T-helper 17 cell (primary cell): ENCODE measurements at places on chromosomes 6 and 20. TPM values are rescaled to one million over a fixed set of nuclear protein-coding genes. Genes with fewer than 3 reads are reported as not detected.
A peak's percentile ranks its signal among the peaks of the same experiment; 100 is the strongest.

TRIM10 gene
- total RNA-seq, result 0.37 TPM

LY86 gene
- total RNA-seq, result 0.73 TPM

ENPP1 gene
- 2.1 TPM for total RNA-seq

GNMT gene
- 0.97 TPM for total RNA-seq

PHACTR1 gene
- total RNA-seq, result 11.1 TPM

DNA sequence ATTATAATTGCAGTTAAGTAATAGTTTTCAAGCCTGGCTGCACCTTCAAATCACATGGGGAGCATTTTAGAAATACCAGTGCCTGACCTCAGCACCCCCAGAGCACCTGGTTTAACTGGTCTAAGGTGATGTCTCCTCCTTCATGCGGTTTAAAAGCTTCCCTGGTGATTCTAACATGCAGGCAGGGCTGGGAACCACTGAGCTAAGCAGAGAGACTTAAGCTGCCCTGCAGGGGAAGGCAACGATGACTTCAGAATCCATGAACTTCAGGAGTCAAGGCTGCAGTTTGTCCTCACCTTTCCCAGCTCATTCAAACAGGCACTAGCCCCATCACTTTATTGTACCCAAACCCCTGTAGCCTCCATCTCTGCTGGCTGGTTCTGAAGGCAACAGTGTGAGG is 6.1 kb upstream of the DTNBP1 start:
- no peaks in the 10 kb centered on the region for H3K36me3 ChIP-seq
- H3K27me3 ChIP-seq, result peaks cover 41% of the 10 kb centered on the region
- H3K4me1 ChIP-seq, result peaks cover 3% of the 10 kb centered on the region
- no peak for DNase-seq
- no peak overlapping the region for H3K4me3 ChIP-seq
- H3K27ac ChIP-seq, result no peak overlapping the region

DNA sequence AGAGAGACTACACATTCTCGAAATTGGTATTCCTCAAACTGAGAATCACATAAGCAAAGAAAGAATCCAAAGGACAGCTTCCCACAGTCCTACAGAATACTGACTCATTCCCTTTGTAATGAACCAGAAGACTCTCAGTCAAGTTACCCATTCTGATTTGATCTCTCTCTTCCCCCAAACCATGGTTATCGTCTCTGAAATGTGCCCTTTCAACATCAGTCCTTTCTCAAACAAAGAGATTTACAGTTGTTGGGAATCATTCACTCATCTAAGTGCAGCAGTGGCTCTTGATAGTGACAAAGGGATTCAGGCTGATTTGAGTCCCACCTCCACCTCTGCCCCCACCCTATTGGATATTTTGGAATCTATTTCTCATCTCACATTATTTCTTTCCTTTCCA is 15.0 kb upstream of the RSPO3 start:
- no peak for DNase-seq
- no peaks in the 10 kb centered on the region for H3K36me3 ChIP-seq
- H3K27me3 ChIP-seq, result peaks cover 18% of the 10 kb centered on the region
- H3K27ac ChIP-seq, result no peak overlapping the region
- H3K4me3 ChIP-seq, result no peak overlapping the region
- peaks cover 6% of the 10 kb centered on the region for H3K4me1 ChIP-seq

DNA sequence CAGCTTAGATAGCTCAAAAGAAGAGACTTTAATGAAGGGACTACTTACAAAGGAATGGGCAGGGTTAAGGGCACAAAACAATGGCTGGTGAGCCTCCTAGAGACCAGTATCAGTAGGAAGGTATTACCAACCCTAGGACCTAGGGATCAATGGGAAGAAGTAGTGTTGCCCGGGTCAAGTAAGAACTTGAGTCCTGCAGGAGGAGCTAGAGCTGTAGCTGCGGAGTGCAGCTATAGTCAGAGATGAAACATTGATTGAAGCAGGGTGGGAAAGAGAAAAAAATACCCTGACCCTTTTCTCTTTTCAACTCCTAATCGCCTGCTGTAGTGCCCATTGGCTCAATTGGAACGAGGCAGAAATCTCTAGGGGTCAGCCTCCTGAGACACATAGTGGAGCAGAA is 144.0 kb downstream of the FLRT3 start:
- no peak for DNase-seq
- H3K27me3 ChIP-seq, result no peaks in the 10 kb centered on the region
- H3K36me3 ChIP-seq, result no peaks in the 10 kb centered on the region

GRCh38 chr6:41027799-41028560 is 11.0 kb downstream of the UNC5CL start:
- peak overlapping the region; percentile 95 for H3K4me3 ChIP-seq
- peak; percentile 68 for DNase-seq
- H3K4me1 ChIP-seq, result peaks cover 25% of the 10 kb centered on the region
- H3K27me3 ChIP-seq, result no peaks in the 10 kb centered on the region
- no peaks in the 10 kb centered on the region for H3K36me3 ChIP-seq

DNA sequence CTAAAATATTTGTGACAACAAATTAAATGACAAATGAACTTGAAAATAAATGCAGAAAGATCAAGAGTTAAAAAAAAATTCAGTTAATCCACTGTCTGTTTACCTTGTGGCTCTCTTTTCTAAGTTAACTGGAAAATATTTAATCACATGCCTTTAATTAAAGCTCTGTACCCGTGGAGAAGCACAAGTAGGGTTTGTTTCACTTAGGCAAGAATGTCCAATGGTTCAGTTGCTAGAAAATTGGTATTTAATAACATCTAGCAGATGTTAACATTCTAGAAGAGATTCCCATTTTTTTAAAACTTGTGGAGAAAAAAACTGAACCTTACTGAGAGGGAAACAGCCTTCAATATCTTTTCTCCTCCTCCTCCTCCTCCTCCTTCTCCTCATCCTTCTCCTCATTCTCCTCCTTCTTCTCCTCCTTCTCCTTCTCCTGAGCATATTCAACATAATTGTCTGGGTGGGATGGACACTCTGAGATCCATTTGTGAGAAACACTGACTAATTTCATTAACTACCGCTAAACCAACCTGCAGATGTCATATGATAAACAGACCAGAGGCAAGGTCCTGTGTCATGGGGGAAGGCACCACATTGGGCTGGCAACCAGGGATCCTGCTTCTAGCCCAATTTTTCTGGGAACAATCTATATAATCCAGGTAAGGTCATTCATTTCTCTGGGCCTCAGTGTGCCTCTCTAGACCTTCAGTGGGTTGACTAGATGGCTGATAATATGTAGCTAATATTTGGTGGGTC is 44.1 kb upstream of the AKIRIN2 start:
- H3K36me3 ChIP-seq, result no peaks in the 10 kb centered on the region
- H3K4me1 ChIP-seq, result peaks cover 11% of the 10 kb centered on the region
- no peak overlapping the region for H3K27ac ChIP-seq
- no peak for DNase-seq
- H3K4me3 ChIP-seq, result no peak overlapping the region

- peaks cover 3% of the 10 kb centered on the region for H3K36me3 ChIP-seq
- H3K4me3 ChIP-seq, result peak overlapping the region; percentile 90
- no peaks in the 10 kb centered on the region for H3K27me3 ChIP-seq
- peaks cover 68% of the 10 kb centered on the region for H3K4me1 ChIP-seq
- no peak for DNase-seq
- peak overlapping the region; percentile 100 for H3K27ac ChIP-seq
These were observed 87.0 kb downstream of the HIVEP2 start for GRCh38 chr6:142857796-142858555.

DNA sequence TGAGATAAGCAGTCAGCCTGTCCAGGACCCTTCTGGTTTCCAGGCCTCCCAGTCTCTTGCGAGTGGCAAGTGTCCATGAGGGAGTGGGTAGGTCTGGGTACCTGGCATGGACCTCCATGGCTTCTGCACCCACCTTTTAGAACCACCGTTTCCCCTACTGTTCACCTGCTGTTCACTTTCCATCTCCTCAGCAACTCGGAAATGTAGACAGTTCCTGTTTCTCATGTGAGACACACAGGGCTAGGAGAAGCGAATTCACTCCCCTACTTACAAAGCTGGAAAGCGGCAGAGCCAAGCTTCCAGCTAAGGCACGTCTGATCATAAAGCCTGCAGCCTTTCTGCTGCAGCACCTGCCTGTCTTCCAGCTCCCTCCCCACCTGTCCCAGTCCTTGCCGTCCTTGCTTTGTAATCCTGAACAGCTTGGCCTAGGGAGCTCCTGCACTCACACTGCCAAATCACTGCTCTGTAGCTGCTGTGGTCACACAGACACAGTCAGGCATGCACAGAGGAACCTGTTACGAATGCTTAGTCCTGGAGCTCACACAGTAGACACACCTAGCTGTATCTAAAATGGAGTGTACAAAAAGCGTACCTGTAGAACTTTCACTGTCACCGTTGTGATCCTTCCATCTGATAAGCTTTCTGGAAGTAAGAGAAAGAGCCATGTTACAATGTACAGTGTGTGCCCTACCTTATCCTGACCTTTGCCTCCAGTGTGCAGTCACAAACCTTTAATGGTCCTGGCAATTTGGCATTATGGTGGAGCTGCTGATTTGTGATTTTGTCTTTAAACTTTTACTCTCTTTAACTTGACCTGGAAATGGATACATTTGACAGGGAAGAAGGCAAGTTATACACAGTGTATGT is 294.1 kb downstream of the NRN1 start:
- no peaks in the 10 kb centered on the region for H3K27me3 ChIP-seq
- peaks cover 9% of the 10 kb centered on the region for H3K4me1 ChIP-seq
- no peak for DNase-seq
- H3K4me3 ChIP-seq, result no peak overlapping the region
- peaks cover 4% of the 10 kb centered on the region for H3K36me3 ChIP-seq

DNA sequence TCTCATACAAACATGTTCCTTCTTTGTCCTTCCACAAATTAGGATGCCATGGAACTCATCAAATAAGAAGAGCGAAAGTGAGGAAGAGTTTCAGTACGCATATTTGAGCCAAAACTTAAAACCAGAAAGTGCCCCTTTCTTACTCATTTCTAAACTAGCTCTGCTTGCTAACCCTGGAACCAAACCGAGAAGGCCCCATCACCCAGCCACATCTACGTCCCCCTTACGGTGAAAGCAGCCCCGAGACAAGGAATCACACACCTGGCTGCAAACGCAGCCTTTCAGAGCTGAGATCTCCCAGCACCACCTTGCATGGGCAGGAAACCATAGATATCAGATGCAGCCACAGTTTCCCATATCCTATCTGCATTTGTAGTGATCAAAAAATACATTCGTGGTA is 28.5 kb downstream of the TRERF1 start:
- peaks cover 2% of the 10 kb centered on the region for H3K36me3 ChIP-seq
- H3K4me1 ChIP-seq, result peaks cover 45% of the 10 kb centered on the region
- no peak for DNase-seq
- H3K27me3 ChIP-seq, result no peaks in the 10 kb centered on the region
- peak overlapping the region; percentile 87 for H3K27ac ChIP-seq
- peak overlapping the region; percentile 88 for H3K4me3 ChIP-seq

GRCh38 chr6:163841733-163842132 is 427.2 kb downstream of the QKI start:
- DNase-seq, result no peak
- H3K27me3 ChIP-seq, result peaks cover 8% of the 10 kb centered on the region
- H3K4me3 ChIP-seq, result no peak overlapping the region
- no peaks in the 10 kb centered on the region for H3K36me3 ChIP-seq
- H3K4me1 ChIP-seq, result no peaks in the 10 kb centered on the region

DNA sequence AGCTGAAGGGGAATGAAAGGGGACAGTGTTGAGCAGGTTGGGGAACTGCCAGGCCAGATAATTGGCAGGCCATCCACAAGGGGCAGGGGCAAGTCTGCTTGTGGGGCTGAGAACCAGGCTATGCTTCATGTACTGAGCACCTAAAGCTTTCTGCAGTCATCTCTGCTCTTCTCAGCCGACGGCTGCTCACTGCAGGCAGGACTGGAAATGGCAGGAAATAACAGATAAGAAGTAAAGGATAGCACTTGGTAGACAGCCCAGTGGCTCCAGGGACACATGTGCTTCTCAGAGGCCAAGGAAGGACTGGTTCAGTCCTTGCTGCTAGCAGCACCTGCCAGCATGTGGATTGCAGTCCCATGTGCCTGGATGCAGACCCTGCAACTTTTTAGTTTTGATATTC is 89.8 kb downstream of the CD164 start:
- peaks cover 2% of the 10 kb centered on the region for H3K4me1 ChIP-seq
- H3K36me3 ChIP-seq, result peaks cover 2% of the 10 kb centered on the region
- DNase-seq, result no peak
- H3K27ac ChIP-seq, result no peak overlapping the region
- H3K4me3 ChIP-seq, result no peak overlapping the region

GRCh38 chr20:45407783-45408645 is at the start of gene DBNDD2:
TSS of gene DBNDD2 (plus strand) at chr20:45408289. CDS start at chr20:45408468, 179 bp downstream.
- H3K4me3 ChIP-seq, result peak within 1 kb of the TSS; percentile 90
- DNase-seq, result no peak
- no peaks in the 10 kb centered on the region for H3K27me3 ChIP-seq
- no peaks in the 10 kb centered on the region for H3K36me3 ChIP-seq

- no peak for DNase-seq
- H3K4me1 ChIP-seq, result peaks cover 10% of the 10 kb centered on the region
- no peak overlapping the region for H3K4me3 ChIP-seq
These were observed 20.7 kb upstream of the AIG1 start for GRCh38 chr6:143040018-143040417.

DNA sequence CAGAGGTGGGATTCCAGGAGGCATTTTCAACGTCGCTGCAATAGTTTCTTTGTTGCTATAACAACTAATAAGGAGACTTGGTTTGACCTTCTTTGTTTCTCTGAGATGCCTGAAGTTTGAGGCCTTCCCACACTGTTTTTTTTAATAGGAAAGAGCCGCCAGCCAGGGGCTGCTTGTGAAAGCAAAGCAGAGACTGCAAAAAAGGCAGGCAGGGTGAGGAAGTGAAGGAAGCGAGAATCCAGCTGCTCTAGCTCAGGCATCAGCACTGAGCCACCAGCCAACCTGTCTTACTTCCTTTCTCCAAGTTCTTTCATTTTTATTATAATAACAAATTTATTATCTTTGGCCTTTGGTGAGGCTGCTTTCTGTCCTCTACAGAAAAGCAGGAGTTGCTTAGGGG is 179.1 kb downstream of the DOK5 start:
- DNase-seq, result no peak
- H3K27ac ChIP-seq, result no peak overlapping the region
- H3K27me3 ChIP-seq, result peaks cover 8% of the 10 kb centered on the region
- H3K4me3 ChIP-seq, result no peak overlapping the region
- H3K36me3 ChIP-seq, result no peaks in the 10 kb centered on the region
- H3K4me1 ChIP-seq, result no peaks in the 10 kb centered on the region

DNA sequence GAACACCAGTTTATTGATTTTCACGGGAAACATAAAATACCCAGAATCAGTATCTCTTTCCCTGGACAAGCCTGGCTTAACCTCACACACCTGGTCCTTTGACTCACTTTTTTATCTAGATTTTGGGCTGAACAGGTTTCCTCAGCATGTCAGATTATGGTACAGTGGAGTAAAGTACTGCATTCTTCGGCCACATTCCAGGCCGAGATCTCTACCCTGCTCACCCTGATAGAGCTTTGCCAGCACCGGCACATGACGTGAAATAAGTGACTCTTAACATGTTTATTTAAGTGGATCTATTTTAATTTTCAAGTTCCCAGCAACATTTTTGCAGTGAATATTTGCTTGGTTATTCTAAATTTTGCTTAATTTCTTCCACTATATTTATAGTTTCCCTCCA is 79.0 kb upstream of the POPDC3 start:
- H3K27me3 ChIP-seq, result peaks cover 21% of the 10 kb centered on the region
- no peak overlapping the region for H3K4me3 ChIP-seq
- H3K36me3 ChIP-seq, result peaks cover 4% of the 10 kb centered on the region
- no peaks in the 10 kb centered on the region for H3K4me1 ChIP-seq
- no peak for DNase-seq

- H3K36me3 ChIP-seq, result no peaks in the 10 kb centered on the region
- peaks cover 73% of the 10 kb centered on the region for H3K27me3 ChIP-seq
- H3K4me3 ChIP-seq, result peak overlapping the region; percentile 85
- peaks cover 20% of the 10 kb centered on the region for H3K4me1 ChIP-seq
These were observed 5.4 kb downstream of the NKX2-2 start for GRCh38 chr20:21508230-21509078.
